Psoas muscle (tissue), 8 donors: ENCODE measurements at places on chromosomes 3 and 15. TPM values are rescaled to one million over a fixed set of nuclear protein-coding genes. Genes with fewer than 3 reads are reported as not detected.

The TUSC7 gene
- not detected for polyA plus RNA-seq

The BFSP2 gene
- polyA plus RNA-seq, result not detected

The BTLA gene
- polyA plus RNA-seq, result 0.14 TPM

The SPRED1 gene
- 2.0 TPM for polyA plus RNA-seq

The IGSF10 gene
- 0.04 TPM for polyA plus RNA-seq

The KIF7 gene
- polyA plus RNA-seq, result 0.20 TPM

The DGKG gene
- 6.7 TPM for polyA plus RNA-seq

The PYDC2 gene
- polyA plus RNA-seq, result not detected

The ZDHHC19 gene
- polyA plus RNA-seq, result not detected

The GP5 gene
- polyA plus RNA-seq, result not detected

The TMEM207 gene
- polyA plus RNA-seq, result not detected

The HRG gene
- not detected for polyA plus RNA-seq

The PIGBOS1 gene
- 21.3 TPM for polyA plus RNA-seq

The UROC1 gene
- polyA plus RNA-seq, result not detected

The C3orf22 gene
- polyA plus RNA-seq, result not detected
